ENCODE measurements at places on chromosomes 3 and 15.

DNA sequence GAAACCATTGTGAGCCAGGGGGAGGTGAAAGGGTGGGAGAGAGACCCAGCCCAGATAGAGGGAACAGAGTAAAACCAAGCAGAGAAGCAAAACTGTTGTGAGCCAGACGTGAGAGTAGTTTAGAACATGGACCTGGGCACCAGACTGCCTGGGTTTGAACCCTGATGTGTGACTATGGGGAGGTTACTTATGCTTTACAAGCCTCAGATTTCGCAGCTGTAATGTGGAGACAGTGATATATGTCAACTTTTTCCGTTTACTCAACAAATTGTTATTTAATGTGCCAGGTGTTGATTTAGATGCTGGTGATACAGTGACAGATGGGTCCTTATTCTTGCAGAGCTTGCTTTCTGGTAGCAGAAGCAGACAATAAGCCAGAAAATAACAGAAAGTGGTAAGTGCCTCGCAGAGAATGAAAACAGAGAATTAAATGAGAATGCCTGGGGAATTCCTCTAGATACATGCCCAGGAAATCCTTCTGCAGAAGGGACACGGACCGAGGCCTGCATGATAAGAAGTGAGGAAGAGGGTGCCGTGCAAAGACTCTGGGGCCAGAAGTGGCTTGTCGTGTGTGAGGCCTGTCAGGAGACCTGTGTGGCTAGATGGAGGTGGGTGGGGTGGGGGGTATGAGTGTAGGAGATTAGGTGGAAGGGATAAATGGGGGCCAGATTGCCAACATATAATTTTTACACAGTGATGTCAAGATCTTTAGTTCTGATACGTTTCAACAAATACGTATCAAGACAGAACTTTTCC is 15.0 kb downstream of the KAT2B start:
- no peak for DNase-seq

- no peak for DNase-seq
These were observed 229.1 kb downstream of the CHST2 start for GRCh38 chr3:143348486-143349327.

GRCh38 chr15:99393641-99394040 is 142.4 kb downstream of the LRRC28 start:
- no peak for DNase-seq

DNA sequence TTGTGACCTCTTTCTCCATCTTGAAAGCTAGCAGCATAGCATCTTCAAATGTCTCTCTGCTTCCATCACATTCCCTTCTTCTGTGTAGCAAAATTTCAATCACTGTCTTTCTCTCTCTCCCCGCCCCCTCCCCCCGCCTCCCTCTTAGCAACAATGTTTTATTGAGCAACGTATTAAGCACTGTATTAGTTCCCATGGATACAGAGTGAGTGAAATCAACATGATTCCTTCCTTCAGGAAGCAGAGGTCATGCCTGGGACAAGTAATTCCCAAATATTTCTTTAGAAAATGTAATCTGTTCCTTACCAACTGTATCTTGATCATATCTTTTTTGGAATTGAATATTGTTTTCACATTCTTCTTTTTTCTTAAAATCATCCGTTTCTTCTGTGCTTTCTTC is 373.7 kb upstream of the NECTIN3 start:
- peak; percentile 36 for DNase-seq

- DNase-seq, result no peak
These were observed 3.6 kb downstream of the PIAS1 start for GRCh38 chr15:68057758-68058157.

GRCh38 chr3:119636249-119636648 is 24.1 kb downstream of the POPDC2 start:
- peak; percentile 55 for DNase-seq

DNA sequence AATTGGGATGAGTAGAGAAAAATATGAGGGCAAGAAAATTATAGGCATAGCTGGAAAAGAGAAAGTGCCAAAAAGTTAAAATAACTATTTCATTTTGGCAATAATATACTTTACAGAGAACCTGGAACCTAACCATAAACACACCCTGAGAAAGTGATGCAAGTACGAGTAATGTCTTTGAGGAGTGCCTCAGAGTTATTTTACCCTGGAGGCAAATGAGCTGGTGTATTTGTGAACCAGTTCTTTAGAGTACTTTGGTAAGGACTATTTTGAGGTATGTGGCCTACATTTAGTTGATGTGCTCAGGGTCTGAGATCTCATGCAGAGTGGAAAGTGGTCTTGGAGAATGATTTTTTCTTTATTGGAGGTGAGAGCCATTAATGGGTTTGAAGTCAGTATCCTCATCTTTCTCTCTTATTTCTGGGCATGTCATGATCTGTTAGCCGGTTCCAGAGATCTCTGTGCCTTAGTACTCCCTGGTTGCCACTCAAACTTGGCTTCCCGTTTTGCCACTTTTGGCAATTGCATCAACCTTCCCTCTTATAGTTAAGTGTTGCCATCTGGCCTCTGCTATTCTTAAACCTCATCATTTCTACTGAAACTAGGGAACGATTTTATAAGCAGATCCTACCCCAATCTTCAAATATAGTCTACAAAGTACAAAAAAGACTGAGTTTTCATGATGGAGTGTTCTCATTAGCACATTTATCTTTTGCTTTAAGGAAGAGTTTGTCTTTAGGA is 145.7 kb downstream of the EPHA6 start:
- peak; percentile 62 for DNase-seq

DNA sequence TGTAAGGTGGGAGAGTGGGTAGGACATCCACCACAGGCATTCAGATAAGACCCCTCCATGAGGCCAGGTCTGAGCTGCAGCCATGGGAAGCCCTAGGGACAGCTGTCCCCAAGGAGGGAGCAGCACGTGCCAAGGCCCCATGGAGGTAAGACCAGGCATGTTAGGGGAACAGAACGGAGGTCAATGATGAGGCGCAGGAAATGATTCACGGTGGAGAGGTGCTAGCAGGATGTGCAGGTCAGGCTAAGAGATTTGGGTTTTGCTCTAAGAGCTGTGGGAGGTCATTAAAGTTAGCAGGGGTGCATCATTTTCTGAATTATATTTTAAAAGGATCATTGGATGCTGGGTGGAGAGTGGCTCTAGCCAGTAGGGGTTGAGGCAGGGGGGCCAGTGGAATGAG is 66.4 kb upstream of the SNRPA1 start:
- DNase-seq, result no peak

- DNase-seq, result no peak
These were observed 14.6 kb downstream of the MELTF start for GRCh38 chr3:197014942-197015575.

- DNase-seq, result peak; percentile 69
These were observed 39.3 kb downstream of the C2CD4B start for GRCh38 chr15:62125773-62126172.

DNA sequence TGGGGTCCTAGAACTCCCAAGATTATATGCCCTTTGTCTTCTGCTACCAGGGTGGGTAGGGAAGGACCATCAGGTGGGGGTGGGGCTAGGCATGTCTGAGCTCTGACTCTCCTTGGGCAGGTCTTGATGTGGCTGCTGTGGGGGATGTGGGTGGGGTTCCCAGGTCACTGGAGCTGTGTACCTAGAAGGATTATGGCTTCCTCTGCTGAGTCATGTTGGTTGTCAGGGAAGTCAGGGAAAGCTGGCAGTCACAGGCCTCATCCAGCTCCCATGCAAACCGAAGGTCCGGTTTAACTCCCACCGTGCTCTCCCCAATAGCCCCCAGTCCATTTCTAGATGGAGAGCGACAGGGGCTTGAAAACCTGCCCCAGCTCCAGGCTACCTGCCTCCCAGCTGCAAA is 35.2 kb downstream of the EID1 start:
- no peak for DNase-seq

- DNase-seq, result no peak
These were observed 131.1 kb upstream of the PHLDB2 start for GRCh38 chr3:111727843-111728565.

DNA sequence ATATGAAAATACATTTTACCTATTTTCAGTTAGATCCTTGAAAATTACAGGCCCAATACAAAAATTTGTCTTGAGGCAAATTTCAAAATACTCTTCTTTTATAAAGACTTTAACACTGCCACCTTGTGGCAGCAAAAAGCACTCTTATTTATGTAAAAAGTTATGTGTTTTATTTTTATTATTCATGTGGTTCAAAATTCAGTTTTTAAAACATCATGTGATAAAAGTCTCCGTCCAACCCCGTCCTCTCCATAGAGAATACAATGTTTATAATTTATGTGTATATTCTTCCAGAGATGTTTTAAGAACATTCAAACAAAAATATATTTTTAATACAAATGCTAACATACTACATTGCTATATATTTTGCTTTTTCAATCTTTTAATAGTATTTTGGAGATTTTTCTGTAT is 36.9 kb upstream of the TRIM59 start:
- peak; percentile 74 for DNase-seq

DNA sequence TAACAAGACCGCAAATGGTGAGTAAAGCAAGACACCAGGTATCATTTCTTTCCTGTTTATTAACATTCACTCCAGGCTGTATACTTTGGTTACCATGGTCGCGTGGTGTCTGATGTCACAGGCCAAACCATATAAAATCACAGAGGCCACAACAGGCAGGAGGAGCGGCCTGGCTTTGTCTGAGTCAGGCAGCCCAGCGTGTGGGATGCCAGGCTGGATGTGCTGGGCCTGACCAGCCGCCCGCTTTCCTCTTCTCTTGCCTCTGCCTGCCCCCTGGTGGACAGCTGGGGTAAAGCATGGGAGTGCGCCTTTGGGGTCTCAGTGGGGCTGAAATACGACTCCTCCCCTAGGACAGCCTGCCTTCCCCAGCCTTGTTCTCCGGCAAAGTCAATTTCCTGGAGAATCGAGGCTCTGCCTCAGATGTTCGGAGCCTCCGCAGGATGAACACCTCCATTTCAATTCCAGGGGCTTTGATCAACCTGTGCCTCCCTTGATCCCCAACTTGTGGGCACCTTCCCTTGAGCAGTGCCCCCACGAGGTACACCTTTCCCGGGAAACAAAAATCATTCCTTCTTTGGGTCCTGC is 78.2 kb downstream of the CCNL1 start:
- peak; percentile 89 for DNase-seq

GRCh38 chr3:176313426-176313825 is 883.9 kb downstream of the TBL1XR1 start:
- no peak for DNase-seq

DNA sequence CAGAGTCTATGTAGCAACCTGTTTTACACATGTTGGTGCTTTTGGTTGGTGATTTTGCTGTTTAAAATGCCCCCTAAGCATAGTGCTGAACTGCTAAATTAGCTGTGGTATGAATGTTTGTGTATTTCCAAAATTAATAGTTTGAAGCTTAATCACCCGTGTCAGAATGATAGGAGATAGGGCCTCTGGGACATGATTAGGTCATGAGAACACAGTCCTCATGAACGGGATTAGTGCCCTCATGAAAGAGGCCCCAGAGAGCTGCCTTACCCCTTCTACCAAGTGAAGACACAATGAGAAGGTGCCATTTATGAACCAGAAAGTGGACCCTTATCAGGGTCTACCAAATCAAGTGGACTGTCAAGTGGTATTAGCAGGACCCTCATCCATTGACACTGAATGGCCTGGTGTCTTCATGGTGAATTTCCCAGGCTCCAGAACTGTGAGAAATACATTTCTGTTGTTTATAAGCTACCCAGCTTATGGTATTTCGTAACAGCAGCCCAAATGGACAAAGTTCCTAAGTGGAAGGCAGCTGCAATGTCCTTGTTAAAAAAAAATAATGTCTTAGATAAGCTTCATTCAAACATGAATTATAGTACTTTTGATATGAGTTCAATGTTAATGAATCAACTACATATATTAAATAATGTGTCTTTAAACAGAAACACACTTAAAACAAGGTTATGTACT is 37.7 kb upstream of the FRMD4B start:
- peak; percentile 58 for DNase-seq

- no peak for DNase-seq
These were observed 231.2 kb downstream of the SLC9A9 start for GRCh38 chr3:143617050-143617449.

GRCh38 chr3:62727536-62727935 is 147.7 kb downstream of the CADPS start:
- no peak for DNase-seq

GRCh38 chr3:27094721-27095120 is 274.5 kb downstream of the NEK10 start:
- no peak for DNase-seq

DNA sequence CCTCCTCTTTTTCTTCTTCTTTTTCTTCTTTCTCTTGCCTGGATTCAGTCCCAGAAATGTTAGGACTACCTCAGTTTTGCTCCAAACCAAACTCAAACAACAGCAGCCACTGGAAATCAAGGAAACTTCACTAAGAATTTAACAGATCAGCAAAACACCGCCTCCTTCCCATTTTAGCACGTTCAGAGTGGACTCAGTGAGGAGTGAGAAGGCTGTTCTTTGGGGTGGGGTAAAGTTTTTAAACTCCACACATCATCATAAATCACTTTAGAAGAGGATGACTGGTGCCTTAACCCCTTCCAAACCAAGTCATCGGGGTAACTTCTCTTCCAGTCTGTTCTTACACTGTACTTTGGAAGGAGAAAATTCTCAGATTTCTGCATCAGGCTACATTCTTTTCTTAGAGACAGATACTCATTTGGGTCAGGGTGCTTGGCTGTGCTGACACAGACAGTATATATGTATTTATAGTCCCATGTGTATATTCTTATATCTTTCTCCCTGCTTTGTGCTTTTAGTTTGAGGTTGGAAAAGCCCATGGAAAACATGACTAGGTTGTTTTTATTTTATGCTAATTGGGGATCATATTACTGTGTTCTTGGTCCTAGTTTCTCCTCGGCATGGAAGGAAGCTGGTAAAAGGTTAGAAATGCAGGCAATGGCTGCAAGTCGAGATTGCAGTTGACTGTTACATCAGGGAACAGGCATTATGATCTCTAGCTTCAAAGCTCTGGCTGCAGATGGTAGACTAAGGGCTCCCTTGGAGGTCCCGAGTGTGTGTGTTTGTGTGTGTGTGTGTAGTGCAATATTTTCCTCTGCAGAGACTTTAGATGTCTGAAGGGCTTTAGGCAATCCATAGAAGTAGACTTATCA is at the start of gene CCDC80:
CCDC80 (minus strand) TSS at position 214 of the 872 bp plus-strand sequence. CDS start 1,238 bp downstream, outside the sequence.
- peak; percentile 96 for DNase-seq

GRCh38 chr3:120625159-120625586 is 29.0 kb downstream of the NDUFB4 start:
- DNase-seq, result no peak

DNA sequence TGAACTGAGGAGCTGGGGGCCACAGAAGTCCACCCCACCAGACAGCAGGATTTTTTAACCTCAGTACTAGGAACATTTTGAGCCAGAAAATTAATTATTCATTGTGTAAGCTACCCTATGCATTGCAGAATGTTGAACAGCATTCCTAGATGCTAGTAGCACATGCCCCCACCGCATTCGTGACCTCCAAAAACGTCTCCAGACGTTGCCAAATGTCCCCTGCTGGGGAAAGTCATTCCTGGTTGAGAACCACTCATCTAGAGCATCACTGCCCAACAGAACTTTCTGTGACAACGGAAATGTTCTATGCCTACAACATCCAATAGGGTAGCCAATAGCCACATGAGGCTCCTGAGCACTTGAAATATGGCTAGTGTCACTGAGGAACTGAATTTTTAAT is 333.5 kb downstream of the FOXP1 start:
- no peak for DNase-seq

DNA sequence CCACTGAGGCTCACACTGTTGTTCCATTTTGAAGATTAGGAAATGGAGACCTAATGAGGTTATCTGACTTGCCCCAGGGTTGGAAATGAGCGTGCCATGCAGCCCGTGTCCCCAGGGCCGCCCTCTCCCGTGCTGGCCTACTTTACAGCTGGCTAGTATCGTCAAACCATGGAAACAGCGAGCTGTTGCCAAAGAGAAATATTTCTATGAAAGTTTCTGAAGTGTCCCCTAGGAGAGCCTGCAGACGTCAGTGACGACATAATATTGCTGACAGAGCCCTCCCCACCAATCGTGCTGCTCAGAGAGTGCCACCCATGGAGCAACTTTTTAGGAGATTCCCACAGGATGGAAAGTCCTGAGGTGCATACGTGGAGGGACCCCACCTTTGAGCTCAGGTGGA is 11.2 kb upstream of the FAM174B start:
- peak; percentile 17 for DNase-seq

Measured in fibroblast of villous mesenchyme (primary cell).